Hepatocyte (in vitro differentiated cells): ENCODE measurements at places on chromosomes 6 and 20. TPM values are rescaled to one million over a fixed set of nuclear protein-coding genes. Genes with fewer than 3 reads are reported as not detected.

DNA sequence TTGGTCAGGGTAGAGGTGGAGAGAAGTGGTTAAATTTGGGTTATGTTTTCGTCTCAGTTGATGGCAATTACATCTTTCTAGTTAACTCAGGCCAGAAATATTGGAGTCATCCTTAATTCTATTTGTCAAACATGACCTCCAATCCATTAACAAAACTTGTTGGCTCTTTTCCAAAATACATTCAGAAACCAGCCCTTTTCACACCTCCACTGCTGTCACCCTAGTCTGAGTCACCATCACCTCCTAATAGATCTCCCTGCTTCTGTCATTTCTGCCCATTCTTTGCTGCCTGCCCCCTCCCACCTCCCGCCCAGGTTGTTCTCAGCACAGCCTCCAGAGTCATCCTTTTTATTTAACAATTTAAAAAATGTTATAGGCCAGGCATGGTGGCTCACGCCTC lies 3.0 kb upstream of the ABCF1 start:
- H3K27me3 ChIP-seq = no peaks in the 10 kb centered on the region
- peaks cover 17% of the 10 kb centered on the region for H3K4me1 ChIP-seq
- no peak for DNase-seq
- no peaks in the 10 kb centered on the region for H3K36me3 ChIP-seq
- H3K4me3 ChIP-seq = no peak overlapping the region

DNA sequence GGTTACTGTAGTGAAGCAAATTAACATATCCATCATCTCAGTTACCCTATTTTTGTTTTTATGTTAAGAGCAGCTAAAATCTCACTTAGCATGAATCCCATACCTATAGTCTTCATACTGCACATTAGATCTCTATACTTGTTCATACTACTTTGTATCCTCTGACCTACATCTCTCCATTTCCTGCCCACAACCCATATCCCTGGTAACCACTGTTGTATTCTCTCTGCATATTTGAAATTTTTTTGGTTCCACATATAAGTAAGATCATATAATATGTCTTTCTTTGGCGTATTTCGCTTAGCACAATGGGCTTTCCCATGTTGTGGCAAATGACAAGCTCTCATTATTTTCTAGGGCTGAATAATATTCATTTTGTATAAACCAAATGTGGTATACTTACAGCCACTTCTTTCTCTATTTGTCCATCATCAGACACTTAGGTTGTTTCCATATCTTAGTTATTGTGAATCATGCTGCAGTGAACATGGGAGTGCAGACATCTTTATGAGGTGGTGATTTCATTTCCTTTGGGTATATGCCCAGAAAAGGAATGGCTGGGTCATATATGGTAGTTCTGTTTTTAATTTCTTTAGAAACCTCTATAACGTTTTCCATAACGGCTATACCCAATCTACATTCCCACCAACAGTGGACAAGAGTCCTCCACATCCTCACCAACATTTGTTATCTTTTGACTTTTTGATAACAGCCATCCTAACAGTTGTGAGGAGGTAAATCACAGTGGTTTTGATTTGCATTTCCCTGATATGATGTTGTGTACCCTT lies 39.8 kb downstream of the BACH2 start:
- no peak for DNase-seq
- H3K27me3 ChIP-seq = no peaks in the 10 kb centered on the region
- no peaks in the 10 kb centered on the region for H3K4me1 ChIP-seq
- H3K27ac ChIP-seq = no peak overlapping the region
- no peaks in the 10 kb centered on the region for H3K36me3 ChIP-seq
- H3K4me3 ChIP-seq = no peak overlapping the region

GRCh38 chr6:117559299-117559698 lies 43.0 kb downstream of the GOPC start:
- H3K27me3 ChIP-seq = no peaks in the 10 kb centered on the region
- DNase-seq = no peak

DNA sequence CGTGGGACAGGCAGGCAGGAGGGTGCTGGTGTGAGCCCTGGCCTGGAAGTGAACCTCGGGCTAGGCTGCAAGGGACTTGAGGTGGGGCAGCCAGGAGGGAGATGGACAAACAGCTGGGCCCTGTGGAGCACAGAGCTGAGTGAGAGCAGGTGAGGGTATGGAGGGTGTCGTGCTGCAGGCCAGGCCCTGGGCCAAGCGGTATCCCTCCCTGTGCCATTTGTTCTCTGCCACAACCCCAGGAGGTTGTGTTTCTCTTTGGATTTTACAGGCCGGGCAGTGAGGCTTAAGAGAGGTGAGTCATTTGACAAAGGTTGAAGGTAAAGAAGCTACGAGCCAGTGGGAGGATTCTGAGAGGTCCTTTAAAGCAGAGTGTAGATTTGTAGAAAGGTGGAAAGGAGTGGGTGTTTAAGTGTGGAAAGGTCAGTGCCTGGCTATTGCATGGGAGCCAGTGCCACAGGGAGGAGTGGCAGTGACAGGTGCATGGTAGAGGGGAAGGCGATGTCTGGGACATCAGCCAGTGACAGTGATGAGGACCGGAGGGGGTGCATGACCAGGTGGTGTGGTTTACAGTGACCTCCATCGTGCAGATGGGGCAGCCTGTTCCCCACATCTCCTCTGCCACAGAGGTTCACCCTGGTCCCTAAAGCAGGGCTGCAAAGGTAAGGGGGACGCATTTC lies 39.8 kb downstream of the GMPR start:
- peak; percentile 58 for DNase-seq
- H3K4me1 ChIP-seq = peaks cover 27% of the 10 kb centered on the region
- H3K36me3 ChIP-seq = no peaks in the 10 kb centered on the region
- no peak overlapping the region for H3K4me3 ChIP-seq
- H3K27me3 ChIP-seq = no peaks in the 10 kb centered on the region

DNA sequence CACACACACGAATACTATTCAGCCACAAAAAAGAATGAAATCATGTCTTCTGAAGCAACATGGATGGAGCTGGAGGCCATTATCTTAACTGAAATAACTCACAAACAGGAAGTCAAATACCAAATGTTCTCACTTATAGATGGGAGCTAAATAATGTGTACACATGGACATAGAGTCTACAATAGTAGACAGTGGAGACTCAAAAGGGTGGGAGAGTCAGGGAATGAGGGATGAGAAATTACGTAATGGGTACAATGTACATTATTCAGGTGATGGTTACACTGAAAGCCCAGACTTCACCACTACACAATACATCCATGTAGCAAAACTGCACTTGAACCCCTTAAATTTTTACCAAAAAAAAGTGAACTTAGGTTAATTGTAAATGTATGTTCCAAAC lies 160.4 kb downstream of the TASP1 start:
- no peak overlapping the region for H3K27ac ChIP-seq
- no peaks in the 10 kb centered on the region for H3K27me3 ChIP-seq
- H3K4me3 ChIP-seq = no peak overlapping the region
- no peaks in the 10 kb centered on the region for H3K4me1 ChIP-seq
- no peak for DNase-seq
- H3K36me3 ChIP-seq = no peaks in the 10 kb centered on the region

Gene PSORS1C2
- total RNA-seq = not detected in 2 replicates

Gene C6orf52
- total RNA-seq = 1.2 and 13.1 TPM in 2 replicates

Gene CCN5
- 0.12 and 0.53 TPM in 2 replicates for total RNA-seq

Gene SLC4A11
- 0.28 and 0.37 TPM in 2 replicates for total RNA-seq

DNA sequence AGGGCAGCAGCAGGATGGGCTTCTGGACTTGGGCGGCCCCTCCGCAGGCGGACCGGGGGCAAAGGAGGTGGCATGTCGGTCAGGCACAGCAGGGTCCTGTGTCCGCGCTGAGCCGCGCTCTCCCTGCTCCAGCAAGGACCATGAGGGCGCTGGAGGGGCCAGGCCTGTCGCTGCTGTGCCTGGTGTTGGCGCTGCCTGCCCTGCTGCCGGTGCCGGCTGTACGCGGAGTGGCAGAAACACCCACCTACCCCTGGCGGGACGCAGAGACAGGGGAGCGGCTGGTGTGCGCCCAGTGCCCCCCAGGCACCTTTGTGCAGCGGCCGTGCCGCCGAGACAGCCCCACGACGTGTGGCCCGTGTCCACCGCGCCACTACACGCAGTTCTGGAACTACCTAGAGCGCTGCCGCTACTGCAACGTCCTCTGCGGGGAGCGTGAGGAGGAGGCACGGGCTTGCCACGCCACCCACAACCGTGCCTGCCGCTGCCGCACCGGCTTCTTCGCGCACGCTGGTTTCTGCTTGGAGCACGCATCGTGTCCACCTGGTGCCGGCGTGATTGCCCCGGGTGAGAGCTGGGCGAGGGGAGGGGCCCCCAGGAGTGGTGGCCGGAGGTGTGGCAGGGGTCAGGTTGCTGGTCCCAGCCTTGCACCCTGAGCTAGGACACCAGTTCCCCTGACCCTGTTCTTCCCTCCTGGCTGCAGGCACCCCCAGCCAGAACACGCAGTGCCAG lies at the start of gene TNFRSF6B:
Gene TNFRSF6B (plus strand): TSS at position 25 of the 729 bp plus-strand sequence. CDS start 116 bp downstream, at position 141.
- no peak within 1 kb of the TSS for H3K4me3 ChIP-seq
- peaks cover 10% of the 10 kb centered on the region for H3K4me1 ChIP-seq
- DNase-seq = no peak
- no peak within 1 kb of the TSS for H3K27ac ChIP-seq
- no peaks in the 10 kb centered on the region for H3K36me3 ChIP-seq

Gene OPN5
- total RNA-seq = not detected in 2 replicates

Gene POPDC3
- total RNA-seq = 0.93 and 1.2 TPM in 2 replicates

GRCh38 chr20:18055261-18055660 lies 2.5 kb downstream of the OVOL2 start:
- peaks cover 18% of the 10 kb centered on the region for H3K4me1 ChIP-seq
- no peaks in the 10 kb centered on the region for H3K36me3 ChIP-seq
- no peak overlapping the region for H3K4me3 ChIP-seq

DNA sequence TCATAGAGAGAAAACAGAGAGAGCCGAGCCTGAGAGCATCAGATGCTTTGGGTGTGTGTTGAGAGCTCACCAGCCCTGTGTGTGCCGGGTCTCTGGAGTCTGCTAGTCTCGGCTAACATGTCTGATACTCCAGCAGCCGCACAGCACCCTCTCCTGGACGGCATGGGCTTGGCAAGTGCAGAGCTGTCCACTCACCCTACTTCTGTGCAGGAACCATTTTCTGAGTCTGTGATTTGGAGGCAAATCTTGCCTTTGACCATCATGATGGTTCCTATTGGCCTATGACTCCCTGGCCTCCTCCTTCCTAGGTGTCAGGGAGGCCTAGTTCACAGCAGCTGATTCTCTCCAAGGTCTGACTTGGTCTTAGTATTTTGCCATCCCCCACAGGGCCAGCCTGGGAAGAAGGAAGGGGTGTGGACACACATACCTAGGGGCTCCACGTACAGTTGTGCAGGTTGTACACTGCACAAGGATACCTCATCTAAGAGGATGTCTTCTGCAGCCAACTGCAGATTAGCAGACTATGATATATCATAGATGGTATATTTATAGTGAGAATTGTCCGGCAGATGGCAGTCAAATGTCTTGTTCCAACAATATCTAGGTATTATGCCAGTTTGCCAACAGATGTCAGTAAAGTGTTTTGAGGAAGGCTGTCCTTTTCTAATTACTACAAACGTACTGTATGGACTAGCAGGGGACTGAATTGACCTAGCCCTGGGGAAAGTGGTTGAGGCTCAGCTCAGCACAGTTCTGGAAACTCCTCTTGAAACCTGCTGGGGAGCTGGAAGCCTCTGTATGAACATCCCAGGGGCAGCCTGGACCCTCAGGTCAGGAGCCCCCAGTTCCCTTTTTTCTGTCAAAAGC lies 13.0 kb downstream of the FGD2 start:
- H3K4me3 ChIP-seq = no peak overlapping the region
- H3K27ac ChIP-seq = peak overlapping the region; percentile 25
- peak; percentile 93 for DNase-seq

- no peaks in the 10 kb centered on the region for H3K36me3 ChIP-seq
- peaks cover 24% of the 10 kb centered on the region for H3K4me1 ChIP-seq
- H3K4me3 ChIP-seq = no peak overlapping the region
- H3K27ac ChIP-seq = no peak overlapping the region
- no peak for DNase-seq
These were observed 105.2 kb downstream of the GMPR start for GRCh38 chr6:16343593-16343992.

- peaks cover 16% of the 10 kb centered on the region for H3K27me3 ChIP-seq
These were observed 5.3 kb downstream of the POPDC3 start for GRCh38 chr6:105174512-105174911.

Gene GJA10
- 0.24 TPM in 1 of 2 replicates, not detected in the other for total RNA-seq

DNA sequence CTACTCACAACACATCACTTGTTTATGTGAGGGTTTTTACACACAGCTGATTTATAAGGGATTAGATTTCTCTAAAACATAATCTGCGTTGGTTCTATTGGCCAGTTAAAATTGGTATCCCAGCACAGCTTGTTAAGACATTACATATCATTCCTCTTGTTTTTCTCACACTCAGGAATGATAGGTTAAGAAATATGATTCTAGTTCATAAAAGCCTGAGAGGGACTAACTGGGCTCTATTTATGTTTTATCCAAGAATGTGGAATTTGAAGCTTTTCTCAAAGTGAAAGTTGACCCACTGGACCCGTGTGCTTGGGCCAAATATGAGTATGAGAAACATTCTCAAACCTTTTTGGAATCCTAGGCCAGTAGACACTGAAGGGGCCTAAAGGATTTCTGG lies 117.3 kb downstream of the TMEM170B start:
- no peak for DNase-seq
- peaks cover 4% of the 10 kb centered on the region for H3K4me1 ChIP-seq
- no peaks in the 10 kb centered on the region for H3K36me3 ChIP-seq
- H3K27ac ChIP-seq = no peak overlapping the region

DNA sequence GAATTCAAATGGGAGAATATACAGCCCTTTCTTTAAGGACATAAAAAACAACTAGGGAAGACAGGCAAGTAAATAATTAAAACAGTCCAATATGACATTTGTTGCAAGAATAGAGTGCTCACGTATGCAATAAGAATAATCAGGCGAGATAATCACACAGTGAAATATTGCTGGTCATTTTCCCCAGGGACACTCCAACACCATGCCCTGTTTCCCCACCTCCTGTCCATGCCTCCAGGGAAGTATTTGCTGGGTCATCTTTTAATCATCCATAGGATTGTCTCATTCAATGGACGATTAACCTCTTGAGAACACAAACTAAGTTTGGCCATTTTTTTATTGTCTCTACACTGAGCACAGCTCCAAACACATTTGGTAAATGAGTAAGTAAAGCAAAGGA lies 472.9 kb downstream of the C6orf118 start:
- H3K4me3 ChIP-seq = no peak overlapping the region
- H3K27ac ChIP-seq = no peak overlapping the region
- DNase-seq = no peak
- H3K27me3 ChIP-seq = no peaks in the 10 kb centered on the region
- no peaks in the 10 kb centered on the region for H3K36me3 ChIP-seq

- DNase-seq = no peak
- H3K27me3 ChIP-seq = no peaks in the 10 kb centered on the region
- H3K4me3 ChIP-seq = no peak overlapping the region
- H3K4me1 ChIP-seq = no peaks in the 10 kb centered on the region
- H3K27ac ChIP-seq = no peak overlapping the region
These were observed 437.1 kb downstream of the UTRN start for GRCh38 chr6:144722154-144722737.

DNA sequence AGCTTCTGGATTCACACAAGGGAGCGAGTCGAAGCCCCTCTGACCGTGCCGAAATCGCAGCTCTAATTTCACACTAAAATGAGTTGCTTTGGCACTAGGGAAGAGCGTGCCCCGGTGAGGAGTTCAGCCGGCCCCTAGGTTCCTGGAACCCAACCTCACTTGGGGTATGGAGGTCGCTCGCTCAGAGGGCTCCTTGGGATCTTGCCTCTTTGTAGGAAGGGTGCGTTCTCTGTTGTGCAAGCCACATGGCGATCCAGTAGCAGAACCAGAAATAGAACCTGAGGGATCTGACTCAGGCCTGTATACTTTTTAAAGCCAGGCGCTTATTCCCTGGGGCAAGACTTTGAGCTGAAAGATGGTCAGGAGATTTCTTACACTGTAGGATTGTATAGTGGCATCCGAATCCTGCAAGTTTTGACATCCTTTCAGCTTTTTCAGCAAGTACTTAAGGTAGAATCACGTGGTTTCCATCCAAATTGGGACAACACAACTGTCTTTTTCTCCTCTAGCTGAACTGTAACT lies 861 bp upstream of the RALGAPA2 start:
- no peaks in the 10 kb centered on the region for H3K36me3 ChIP-seq
- peak overlapping the region; percentile 93 for H3K27ac ChIP-seq
- H3K4me1 ChIP-seq = peaks cover 12% of the 10 kb centered on the region
- H3K4me3 ChIP-seq = peak overlapping the region; percentile 34
